GM12891 (cell line): ENCODE measurements at places on chromosomes 3 and 15.

DNA sequence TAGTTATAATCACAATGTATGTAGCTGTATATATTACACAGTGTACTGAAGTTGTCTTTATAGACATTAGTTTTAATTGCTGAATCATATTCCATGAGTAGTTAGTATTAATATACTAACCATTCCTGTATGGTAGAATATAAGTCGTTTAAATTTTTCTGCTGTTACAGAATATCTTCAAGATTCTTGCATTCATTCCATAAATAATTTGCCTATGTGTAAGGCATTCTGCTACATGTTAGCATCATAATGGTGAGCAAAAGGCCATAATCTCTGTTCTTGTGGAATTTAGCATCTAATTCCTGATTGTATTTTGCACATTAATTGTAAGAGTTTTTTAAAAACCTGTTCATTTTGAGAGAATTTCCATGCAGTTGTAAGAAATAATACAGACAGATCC is 14.1 kb downstream of the GYG1 start:
- no peak for DNase-seq

GRCh38 chr3:29486096-29486495 is 205.2 kb downstream of the RBMS3 start:
- DNase-seq, result no peak

GRCh38 chr3:130841357-130841756 is 52.5 kb upstream of the ATP2C1 start:
- DNase-seq, result no peak

GRCh38 chr3:109702252-109702651 is 364.9 kb upstream of the DPPA4 start:
- no peak for DNase-seq

- no peak for DNase-seq
These were observed 7.9 kb upstream of the EOMES start for GRCh38 chr3:27729748-27730611.

- DNase-seq, result no peak
These were observed 30.8 kb downstream of the MCTP2 start for GRCh38 chr15:94262201-94262600.

- DNase-seq, result no peak
These were observed 61.7 kb downstream of the TAMM41 start for GRCh38 chr3:11784971-11785377.

DNA sequence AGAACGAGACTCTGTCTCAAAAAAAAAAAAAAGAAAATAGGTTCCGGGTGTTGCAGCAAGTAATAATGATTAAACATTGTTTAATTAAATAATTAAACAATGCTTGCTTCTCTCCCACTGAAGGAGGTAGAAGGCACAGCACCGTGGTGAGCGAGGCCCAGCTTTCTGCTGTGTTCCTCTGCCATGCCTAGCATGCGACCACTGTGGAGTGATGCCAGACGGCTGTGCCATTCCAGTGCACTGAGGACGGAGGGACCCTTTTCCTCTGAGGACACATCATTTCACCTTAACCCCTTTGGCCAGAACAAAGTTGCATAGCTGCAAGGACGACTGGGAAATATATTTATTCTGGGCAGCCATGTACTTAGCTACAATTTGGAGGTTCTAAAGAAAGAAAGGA is 322.8 kb upstream of the TPRG1 start:
- DNase-seq, result no peak

GRCh38 chr15:72117486-72118016 is 399 bp downstream of the MYO9A start:
- DNase-seq, result peak; percentile 39

DNA sequence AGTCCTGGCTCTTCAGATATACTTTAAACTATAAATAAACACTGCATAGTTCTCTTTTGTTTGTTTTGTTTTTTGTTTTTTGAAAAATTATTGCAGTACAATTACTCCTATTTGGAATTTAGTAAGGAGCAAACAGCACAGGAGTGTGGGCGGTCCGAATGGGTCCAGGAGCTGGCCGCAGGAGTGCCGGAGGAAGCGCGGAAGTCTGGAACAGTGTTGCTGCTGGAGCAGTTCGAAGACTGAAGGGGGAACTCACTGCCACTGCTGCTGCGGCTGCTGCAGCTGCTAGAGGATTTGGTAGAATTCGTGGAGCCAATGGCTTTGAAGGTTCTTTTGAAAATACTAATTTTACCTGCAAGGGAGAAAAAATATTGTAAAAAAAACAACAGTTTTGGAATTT is 329.9 kb downstream of the ZNF385D start:
- no peak for DNase-seq
